ENCODE measurements at places on chromosomes 7 and 10. TPM values are rescaled to one million over a fixed set of nuclear protein-coding genes. Genes with fewer than 3 reads are reported as not detected.

CYP3A5 gene
- total RNA-seq: 307 TPM

DNA sequence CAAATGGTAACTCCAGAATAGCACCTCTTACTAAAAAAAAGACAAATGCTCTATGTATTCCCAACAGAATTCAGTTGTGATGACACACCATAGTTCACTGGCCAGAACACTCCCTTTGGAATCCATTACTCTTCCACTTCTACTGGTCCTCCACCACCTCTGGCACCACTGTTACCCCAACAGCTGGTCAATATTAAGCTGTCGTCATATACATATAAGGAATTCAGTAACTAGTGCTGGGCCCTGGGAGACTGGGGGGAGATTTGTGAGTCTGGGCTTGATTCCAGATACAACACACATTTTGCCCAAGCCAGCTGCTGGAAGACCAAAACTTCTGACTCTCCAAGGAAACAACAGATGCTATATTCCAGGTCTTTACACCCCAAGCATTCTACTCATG lies 26.0 kb upstream of the ITGA8 start:
- no peak for DNase-seq

GPR26 gene
- total RNA-seq: not detected

AGBL3 gene
- 3.5 TPM for total RNA-seq

DNA sequence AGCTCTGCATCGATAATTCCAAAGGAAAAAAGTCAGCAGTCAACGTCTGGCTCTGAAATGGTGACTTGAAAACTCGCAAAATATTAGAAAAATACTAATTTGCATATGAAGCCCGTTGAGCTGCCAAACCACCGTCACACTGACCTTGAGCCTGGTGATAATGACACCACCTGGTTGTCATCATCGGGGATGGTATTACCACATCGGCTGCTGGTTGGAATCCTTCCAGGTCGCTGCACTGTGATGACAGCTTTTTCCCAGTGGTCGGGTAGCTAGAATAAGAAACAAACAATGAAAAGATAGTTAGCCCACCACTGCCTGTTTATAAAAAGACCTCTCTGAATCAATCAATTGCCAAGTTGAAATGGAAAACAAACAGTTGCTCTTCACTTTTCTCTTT lies 41.6 kb downstream of the LAMB1 start:
- peak; percentile 44 for DNase-seq

DNA sequence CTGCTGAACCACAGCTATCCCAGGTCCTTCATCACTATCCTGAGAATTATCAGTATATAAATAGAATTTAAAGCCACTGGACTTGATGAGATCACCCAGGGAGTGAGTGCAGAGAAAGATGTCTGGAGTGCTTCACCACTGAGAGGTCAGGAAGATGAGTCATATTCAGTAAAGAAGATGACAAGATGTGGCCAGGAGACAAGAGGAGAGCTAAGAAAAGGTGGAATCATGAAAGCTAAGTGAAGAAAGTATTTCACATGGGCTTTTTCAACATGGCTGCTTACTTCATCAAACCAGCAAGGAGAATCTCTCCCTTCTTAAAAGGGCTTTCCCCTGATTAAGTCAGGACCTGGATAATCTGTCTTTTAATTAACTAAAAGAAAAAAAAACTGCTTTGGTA lies 9.1 kb upstream of the PRKAR2B start:
- DNase-seq: no peak

GRCh38 chr7:154769527-154769926 lies 233.4 kb downstream of the PAXIP1 start:
- no peak for DNase-seq

SLC16A9 gene
- total RNA-seq: 0.73 TPM

- no peak for DNase-seq
Measured at GRCh38 chr10:127028556-127028955, 123.3 kb downstream of the DOCK1 start.

OGDHL gene
- 65.4 TPM for total RNA-seq

- DNase-seq: no peak
Measured at GRCh38 chr7:91182819-91183764, 81.1 kb upstream of the FZD1 start.

- no peak for DNase-seq
Measured at GRCh38 chr10:52250510-52250909, 63.6 kb upstream of the DKK1 start.

DNA sequence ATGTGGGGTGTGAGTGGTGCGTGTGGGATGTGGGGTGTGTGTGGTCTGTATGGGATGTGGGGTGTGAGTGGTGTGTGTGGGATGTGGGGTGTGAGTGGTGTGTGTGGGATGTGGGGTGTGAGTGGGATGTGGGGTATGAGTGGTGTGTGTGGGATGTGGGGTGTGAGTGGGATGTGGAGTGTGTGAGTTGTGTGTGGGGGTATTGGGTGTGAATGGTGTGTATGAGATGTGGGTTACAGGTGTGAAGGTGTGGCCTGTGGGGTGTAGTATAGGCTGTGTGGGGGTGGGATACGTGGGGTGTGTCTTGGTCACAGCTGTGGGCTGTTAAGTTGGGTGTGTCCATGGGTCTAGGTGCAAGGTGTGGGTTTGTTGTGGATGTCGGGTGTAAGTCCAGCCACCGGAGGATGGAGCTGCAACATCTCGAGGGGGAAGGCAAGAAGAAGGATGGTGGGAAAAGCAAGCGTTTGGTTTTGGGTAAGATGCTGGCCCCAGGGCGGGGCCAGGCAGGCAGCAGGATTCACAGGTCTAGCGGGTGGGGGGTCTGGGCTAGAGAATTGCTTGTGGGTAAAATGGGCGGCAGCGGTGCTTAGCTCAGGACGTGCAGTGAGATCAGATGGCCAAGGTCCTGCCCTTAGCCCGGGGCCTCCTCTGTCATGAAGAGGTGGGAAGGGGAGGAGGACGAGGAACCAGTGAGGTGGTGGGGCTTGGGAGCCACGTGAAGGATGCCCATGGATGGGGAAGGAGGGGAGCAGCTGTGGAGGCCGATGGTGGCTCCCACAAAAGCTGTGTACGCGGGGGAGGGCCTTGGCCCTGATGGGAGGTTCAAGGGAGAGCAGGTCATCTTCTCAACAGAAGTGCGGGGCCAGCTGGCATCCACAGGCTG lies 60.1 kb downstream of the CFAP46 start:
- DNase-seq: peak; percentile 15

- DNase-seq: peak; percentile 66
Measured at GRCh38 chr10:32982911-32983909, 25.2 kb upstream of the ITGB1 start.

DNA sequence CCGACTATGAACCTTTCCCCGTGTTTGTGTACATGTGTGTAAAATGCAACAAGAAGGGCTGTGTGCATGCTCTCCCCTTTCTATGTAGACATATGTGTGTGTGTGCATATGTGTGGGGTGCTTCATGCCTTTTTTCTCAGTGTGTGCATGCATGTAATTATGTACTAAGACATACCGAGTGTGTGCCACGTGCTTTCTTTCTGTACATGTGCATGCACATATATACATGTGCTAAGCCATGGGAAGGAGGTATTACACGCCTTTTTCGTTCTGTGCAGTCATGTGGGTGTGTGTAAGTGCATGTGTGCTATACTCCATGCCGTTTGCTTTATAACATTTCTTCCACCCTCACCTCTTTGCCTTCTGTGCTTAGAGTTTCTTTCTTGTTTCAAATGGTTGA lies 544.3 kb downstream of the TNS3 start:
- no peak for DNase-seq

PLAC9 gene
- total RNA-seq: 2.2 TPM

- DNase-seq: no peak
Measured at GRCh38 chr7:156886020-156886795, 6.8 kb downstream of the LMBR1 start.

DNA sequence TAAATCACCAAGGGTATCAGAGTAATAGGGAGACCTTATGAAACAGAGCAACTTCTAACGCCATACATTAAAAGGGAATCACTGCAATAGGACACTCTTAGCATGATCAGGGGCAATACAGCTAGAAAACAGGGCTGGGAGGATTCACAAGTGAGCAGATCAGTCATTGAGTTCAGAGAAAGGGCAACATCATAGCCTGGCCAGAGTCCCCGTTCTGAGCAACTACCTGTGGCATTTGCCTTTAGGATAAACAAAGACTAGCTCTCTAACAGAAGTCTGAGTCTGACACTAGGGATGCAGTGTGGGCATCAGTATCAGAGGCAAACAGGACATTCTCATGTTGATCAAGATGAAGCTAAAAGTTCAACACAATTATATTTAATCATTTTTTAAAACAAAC lies 297.9 kb downstream of the DGKB start:
- no peak for DNase-seq

ENO4 gene
- total RNA-seq: not detected

DNA sequence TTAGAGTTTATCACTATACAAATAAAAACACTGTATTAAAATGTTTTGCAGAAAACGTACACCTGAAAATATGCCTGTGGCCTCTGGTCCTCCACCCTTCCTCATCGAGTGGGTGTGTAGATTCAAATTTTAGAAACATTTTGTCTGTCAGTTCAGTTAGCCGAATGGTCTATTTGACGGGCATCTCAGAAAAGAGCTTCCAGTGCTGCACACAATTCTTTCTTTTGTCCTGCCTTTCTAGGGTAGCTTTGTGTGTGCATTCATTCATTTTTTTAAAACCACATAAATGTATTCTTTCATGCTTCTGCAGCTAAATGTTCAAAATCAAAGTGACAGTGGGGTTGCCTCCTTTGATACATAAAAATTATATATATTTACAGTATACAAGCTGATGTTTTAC lies 46.8 kb downstream of the GNAI1 start:
- DNase-seq: no peak

Data from right lobe of liver (tissue), 6 donors.